ENCODE measurements at places on chromosomes 3 and 15. TPM values are rescaled to one million over a fixed set of nuclear protein-coding genes. Genes with fewer than 3 reads are reported as not detected.

- DNase-seq: no peak
Observed at GRCh38 chr15:59255680-59256336, 49.2 kb downstream of the LDHAL6B start.

Gene ECE2
- polyA plus RNA-seq: not detected

DNA sequence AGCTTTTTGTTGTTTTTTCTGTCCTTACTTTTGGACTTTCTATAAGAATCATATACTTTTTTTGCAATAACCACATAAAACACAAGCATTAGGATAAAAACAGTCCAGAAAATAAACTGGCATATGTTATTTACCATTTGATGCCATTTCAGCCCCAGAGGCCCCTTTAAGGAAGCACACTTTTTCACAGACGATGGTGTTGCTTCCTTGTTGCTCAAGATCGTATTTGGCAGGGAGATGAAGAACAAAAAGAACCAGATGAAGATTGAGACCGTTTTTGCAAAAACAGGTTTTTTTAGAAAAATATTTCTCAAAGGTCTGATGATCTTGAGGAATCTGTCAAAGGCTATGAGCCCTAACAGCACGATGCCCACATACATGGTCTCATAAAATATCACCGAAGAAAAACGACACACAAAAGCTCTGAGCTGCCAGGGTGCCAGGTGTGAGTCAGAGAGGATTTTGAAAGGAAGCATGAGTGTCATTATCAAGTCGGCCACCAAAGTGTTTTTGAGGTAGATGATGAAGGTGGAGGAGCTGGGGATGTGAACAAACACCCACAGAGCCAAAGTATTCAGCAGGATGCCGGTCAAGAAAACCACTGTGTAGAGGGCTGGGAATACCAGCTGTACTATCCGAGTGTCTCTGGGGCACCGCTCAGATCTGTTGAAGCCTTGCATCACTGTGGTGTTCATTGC, 902 bp downstream of the P2RY13 start:
- DNase-seq: no peak

DNA sequence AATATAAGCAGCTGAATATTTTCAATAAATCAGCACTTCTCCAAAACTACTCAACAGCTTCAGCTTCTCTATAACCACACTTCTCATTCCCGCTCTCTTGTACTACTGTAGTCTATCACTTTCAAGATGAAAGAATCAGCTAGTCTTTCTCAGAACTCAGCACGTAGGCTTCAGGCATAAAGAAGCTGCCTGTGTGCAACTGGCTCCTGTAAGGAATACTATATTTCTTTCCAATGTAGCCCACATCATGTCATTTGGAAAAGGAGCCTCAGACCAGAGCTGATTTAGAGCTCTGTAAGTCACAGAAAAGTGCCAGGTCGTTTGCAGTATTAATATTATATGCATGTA, 62.3 kb downstream of the FMN1 start:
- DNase-seq: no peak

DNA sequence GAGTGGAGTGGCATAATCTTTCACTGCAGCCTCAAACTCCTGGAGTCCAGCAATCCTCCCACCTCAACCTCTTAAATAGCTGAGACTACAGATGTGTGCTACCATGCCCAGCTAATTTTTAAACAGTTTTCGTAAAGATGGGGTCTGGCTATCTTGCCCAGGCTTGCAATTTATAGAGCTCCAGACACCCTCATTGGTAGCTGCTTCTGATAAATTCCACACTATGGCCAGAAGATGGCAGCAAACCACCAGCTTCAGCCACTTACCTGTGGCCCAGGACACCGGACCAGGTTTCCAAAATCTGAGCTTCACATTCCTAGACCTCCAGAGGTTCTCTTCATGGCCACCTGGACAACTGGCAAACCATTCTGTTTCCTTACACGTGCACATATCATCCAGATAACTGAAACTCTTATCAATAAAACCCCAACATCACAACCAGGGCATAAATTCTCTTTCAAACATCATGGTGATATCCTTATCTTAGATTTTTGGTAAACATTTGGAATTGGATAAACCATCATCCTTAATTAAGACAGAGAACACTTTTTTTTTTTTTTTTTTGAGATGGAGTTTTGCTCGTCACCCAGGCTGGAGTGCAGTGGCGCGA, 28.9 kb downstream of the FBXW12 start:
- peak; percentile 81 for DNase-seq
